ENCODE measurements at places on chromosomes 7 and 10.

GRCh38 chr7:132766660-132767059, 190.4 kb upstream of the PLXNA4 start:
- DNase-seq, result no peak

GRCh38 chr7:48924433-48924832, at the start of gene CDC14C:
Gene CDC14C, plus strand, starts transcription at chr7:48924547. Its CDS starts 126 bp downstream, at chr7:48924673.
- no peak for DNase-seq

GRCh38 chr10:69847458-69847857, 45.8 kb downstream of the COL13A1 start:
- no peak for DNase-seq

GRCh38 chr7:5780801-5781496, 514 bp downstream of the RNF216 start:
- peak; percentile 37 for DNase-seq

GRCh38 chr10:26269754-26270153, 53.2 kb downstream of the GAD2 start:
- peak; percentile 82 for DNase-seq

- peak; percentile 49 for DNase-seq
Observed at GRCh38 chr10:7432884-7433726, 22.3 kb upstream of the SFMBT2 start.

GRCh38 chr7:24366876-24367275, 82.9 kb downstream of the NPY start:
- no peak for DNase-seq

GRCh38 chr7:30671793-30672465, 10.3 kb downstream of the CRHR2 start:
- DNase-seq, result peak; percentile 92

- DNase-seq, result peak; percentile 59
Observed at GRCh38 chr7:142556740-142557139, 192.5 kb upstream of the PRSS1 start.

DNA sequence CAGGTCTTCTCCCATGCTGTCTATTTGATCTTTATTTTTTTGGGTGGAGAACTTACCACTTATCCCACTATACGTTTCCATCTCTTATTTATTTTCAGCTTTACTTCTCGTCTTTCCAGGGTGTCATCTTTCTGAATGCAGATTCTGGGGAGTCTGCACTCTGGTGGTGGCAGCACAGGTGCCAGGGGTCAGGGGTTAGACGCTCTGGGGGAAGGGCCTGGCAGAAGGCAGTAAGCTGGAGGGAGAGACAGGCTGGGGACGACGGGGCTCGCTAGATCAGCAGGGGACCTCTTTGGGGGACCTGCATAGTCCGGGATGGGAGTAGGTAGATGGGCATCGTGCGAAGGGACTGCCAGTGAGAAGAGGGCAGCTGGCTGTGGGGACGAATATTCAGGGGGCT, 22.3 kb downstream of the CHST12 start:
- no peak for DNase-seq

- DNase-seq, result no peak
Observed at GRCh38 chr10:58010073-58010702, 257.5 kb downstream of the IPMK start.

DNA sequence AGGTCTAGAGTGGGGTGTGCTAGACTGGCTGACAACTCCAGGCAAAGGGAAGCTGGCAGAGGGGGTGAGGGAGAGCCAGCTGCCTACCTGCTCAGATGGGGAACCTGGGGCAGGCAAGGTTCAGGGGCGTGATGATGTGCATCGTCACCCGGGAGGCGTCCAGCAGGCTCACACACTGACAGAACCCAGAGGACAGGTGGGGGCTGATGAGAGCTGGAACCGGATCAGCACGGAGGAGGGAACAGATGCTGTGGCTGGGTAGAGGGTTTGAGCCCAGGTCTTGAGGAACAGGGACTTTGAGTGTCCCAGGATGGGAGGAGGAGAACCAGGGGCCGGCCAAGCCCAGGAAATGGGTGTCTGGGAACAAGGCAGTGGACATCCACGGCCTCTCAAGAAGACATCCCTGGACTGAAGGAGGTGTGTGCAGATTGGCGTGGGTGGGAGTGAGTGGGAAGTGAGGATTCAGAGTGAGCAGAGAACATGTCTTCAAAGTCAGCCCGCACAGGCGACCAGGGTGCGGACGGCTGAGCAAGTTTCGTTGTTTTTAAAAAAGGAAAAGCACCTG, 3.9 kb downstream of the RASGEF1A start:
- DNase-seq, result no peak

DNA sequence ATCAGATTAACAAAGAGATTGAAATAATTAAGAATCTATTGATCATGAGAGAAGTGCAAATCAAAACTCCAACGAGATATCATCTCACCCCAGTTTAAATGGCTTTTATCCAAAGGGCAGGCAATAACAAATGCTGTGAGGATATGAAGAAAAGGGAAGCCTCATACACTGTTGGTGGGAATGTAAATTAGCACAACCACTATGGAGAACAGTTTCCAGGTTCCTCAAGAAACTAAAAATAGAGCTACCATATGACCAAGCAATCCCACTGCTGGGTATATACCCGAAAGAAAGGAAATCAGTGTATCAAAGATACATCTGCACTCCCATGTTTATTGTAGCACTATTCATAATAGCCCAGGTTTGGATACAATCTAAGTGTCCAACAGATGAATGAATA, 13.8 kb downstream of the FGL2 start:
- DNase-seq, result no peak

- DNase-seq, result no peak
Observed at GRCh38 chr7:16839646-16840045, 34.8 kb upstream of the AGR2 start.

DNA sequence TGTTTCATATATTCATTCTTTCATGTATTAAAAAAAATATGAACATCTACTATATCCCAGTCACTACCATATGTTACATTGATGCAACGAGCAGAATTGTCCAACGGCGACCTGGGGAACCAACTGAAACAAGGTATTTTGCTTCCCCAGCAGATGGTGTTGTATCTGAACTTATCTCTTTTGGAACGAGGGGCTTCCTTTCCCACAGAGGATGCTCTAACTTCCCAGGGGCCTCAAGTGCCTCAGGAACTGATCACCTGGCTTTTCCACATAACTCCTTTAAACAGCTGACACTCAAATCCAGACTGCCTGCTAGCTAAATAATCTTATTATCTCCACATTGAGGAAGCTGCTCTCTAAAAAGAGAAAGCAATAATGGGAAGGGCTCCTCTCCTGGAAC, 259.3 kb downstream of the HTR7 start:
- DNase-seq, result peak; percentile 30

GRCh38 chr7:11436773-11437524, 395.0 kb downstream of the THSD7A start:
- DNase-seq, result peak; percentile 46

DNA sequence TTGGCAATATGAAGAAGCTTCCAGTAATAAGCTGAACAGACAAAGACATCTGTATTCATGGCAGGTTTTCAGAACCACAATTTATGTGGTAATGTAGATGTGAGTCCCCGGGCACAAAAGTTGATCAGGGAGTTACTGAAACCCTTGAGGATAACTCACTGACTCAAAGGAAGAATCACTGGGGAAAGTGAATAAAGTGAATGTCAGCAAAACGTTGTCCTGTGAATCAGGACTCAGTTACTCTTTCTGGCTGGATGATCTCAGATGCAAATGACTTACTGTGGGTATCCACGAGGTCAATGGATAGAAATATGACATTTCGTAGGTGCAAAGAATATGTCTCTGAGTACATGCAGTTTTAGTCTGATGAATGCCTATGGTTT, 172.8 kb upstream of the CTBP2 start:
- DNase-seq, result no peak

DNA sequence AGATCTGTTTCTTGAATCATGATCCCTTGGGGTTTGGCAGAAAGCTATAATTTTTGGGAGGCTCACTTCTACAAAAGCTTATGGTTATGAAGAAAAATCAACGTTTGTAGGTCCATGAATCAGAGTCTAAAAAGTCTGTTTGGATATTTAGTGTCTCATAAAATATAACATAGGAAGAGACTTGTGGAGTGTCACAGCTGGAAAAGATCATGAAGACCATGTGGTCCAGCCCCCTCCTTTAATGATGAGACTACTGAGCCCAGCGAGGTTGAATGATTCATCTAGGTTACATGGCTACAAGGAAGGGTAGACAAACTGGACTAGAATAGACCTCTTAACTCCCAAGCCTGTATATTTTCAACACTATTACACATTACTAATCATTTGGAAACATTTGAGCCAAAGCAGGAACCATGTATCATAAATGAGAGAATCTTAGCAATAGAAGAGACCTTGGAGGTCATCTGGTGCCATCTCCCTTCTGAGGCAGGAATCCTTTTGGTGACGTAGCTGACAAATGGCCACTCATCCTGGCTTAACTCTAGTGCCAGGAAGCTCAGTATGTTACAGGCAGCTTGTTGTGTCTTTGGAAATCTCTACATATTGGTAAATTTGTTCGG, 152.5 kb downstream of the CREB5 start:
- DNase-seq, result no peak

DNA sequence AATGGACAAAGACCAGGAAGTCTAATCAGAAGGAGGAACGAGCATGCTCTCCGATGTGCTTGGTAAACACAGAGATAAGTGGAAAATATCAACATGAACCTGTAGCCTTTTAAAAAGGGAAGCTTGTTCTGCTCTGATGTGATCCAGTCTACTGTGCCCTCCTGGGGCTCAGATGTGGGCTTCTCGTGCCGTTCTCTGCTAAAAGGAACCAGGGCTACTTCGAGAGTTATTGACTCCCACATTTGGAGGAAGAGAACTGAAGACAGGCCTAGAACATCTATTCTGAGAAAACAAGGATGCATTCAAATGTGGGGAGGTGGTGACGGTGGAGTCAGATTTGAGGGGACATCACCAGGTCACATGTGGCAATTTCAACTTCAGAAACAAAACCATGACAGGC, 325.4 kb downstream of the GLRX3 start:
- no peak for DNase-seq

DNA sequence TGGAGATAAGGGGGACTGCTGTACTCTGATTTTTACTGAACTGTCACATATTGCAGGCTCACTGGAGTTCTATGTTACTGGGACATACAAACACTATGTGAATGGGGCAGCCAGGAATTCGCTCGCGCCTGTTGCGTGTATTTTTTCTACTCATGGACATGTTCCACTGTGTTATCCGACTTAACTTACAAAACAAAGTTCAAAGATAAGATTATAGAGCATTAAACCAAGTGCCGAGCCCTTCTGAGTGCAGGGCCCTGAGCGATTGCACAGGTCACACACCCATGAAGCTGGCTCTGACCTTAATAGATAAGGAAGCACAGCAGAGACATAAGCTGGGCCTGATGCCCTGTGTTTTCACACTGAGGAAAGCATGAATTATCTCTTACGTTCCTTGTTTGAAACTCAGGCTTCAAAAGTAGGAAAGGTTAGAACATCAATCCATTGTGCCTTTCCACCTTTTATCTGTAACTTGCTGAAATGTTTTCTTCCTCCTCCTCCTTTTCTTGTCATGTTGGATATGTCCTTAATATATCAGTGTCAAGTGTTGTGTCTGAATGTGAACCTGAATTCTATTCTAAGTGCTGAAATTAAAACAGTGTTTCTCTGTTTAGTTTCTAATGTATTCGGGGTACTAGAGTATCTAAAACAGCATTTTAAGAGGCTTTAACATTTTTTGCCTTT, 273.8 kb downstream of the AUTS2 start:
- DNase-seq, result no peak

DNA sequence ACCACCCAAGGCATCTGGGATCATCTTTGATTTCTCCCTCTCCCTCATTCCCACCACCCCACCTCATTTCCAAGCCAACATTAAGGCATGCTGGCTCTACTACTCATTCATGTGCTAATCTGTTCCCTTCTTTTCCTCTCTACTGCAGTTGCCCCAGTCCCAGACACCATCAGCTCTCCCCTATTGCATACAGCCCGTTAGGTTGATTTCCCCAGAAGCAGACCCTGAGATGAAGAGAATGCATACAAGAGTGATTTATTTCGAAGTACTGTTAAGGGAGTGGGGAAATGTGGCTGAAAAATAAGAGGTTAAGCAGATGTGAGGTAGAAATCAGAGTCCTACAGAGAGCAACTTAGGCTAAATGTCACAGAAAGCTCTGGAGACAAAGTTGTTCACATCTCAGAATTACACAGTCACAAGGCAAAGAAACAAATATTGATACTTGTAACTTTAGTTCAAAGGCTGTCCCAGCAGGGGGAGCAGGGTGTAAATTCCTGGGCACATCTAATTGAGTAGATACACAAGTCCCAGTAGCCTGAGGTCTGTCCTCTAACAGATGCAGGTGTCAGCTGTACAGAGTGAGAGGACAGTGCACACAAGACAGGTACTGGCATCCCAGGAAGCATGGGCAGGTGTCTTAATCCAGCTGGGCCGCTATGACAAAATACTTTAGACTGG, 20.9 kb downstream of the AKR1D1 start:
- DNase-seq, result peak; percentile 53

DNA sequence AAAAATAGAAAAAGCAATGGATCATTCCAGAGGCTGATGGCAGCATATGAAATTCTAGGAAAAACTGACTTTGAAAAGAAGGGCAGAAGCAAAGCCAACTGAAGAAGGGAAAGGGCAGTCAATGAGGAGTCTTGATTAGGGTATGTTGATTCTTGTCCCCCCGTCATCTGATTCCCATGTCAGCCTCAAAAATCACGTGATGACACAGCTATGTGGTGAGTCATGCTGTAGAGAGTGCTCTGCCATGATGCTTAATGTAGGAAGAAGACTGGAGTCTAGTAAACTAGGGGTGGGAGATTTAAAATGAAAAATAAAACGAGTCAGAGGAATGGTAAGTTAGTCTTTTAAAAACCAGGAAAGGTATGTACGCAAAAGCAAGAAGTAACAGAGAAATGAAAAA, 3.9 kb upstream of the POU6F2 start:
- peak; percentile 15 for DNase-seq

GRCh38 chr7:140876519-140877248, 48.0 kb downstream of the BRAF start:
- DNase-seq, result no peak

DNA sequence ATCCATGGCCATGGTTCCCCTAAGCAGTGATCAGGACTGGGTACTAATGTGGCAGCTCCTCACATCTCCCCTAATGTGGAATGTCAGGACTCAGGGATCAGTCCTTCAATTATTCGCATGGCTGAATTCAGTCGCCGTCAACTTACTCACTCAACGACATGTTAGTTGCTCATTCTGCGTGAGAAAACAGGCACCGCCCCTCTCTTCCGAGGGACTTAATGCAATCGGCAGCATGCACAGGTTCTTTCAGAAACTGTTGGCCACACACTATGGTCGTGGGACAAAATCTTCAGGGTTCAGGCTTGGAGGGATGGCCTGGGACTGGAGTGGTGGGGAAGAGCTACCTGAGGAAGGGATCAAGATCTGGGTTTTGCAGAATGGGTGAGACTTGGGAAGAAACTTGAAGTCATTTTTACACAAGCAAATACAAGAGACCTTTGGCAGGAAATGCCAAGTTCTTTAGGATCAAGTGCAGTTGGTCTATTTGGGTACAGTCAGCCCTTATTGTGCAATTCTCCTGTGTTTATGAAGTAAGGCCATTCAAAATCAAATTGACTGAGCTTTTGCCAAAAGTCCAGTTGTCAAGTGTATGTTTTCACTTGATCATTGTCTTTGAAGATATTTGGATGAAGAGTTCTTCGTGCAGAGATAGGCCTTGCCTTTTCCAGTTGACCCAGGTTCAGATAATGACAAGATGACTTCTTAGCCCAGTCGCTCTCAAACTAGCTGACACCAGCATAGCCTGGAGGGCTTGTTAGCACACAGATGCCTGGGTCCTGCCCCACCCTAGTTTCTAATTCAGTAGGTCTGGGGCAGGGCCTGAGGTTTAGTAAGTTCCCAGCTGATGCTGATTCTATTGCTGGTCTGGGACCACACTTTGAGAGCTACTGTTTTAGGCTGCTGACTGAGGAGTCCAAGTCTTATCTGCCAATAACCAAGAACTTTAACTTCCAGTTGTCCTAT, 48.5 kb downstream of the LRRC18 start:
- no peak for DNase-seq
